ENCODE measurements at places on chromosomes 3 and 15.

DNA sequence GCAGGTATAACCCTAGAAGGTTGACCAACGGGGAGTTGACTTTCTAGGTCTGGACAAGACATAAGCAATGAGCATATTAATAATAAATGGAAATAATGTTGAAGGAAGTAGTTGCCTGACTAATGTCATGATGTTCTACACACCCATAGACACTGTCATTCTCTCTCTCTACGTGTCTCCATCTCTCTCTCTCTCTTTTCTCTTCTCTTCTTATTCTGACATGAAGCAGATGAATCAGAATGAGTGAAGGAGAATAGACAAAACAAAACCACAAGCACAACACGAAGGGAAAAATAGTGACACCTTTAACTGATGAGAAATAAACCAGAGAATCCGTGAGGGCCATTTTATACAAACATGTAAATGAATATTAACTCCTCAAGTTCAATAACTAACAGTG lies 26.7 kb upstream of the CCDC80 start:
- no peak for DNase-seq

DNA sequence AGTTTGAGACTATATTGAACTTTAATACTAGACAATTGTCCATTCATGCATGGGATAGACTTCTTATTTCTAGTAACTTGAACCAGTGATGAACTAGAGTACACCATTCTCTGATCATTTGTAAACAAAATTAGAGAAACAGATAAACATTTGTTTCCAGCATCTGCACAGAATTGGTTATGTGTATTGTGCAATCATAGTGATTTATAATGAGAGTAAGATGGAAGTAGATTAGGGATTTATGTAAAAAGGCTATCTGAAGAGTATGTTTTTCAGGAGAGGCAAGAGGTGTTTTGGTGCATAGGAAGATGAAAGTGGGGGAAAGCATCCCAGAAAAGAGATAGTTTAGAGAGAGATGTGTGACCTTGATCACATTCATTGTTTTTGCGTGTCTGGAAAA lies 695.0 kb downstream of the SQOR start:
- DNase-seq, result no peak

- DNase-seq, result no peak
Measured at GRCh38 chr3:3212781-3213440, 33.4 kb upstream of the CRBN start.

- DNase-seq, result peak; percentile 91
Measured at GRCh38 chr15:40274350-40275274, 8.3 kb downstream of the ANKRD63 start.

DNA sequence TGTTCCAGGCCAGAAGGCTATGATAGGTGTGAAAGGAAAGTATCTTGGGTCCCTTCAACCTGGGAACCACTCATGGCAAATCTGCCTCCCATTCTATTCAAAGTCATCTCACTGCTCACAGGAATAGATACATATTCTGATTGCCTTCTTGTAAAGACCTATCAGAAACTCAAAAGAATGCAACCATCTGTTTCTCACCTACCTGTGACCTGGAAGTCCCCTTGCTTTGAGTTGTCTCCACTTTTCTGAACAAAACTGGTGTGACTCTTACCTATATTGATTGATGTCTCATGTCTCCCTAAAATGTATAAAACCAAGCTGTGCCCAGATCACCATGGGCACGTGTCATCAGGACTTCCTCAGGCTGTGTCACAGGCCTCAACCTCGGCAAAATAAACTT lies 1149.3 kb downstream of the NSUN3 start:
- no peak for DNase-seq

DNA sequence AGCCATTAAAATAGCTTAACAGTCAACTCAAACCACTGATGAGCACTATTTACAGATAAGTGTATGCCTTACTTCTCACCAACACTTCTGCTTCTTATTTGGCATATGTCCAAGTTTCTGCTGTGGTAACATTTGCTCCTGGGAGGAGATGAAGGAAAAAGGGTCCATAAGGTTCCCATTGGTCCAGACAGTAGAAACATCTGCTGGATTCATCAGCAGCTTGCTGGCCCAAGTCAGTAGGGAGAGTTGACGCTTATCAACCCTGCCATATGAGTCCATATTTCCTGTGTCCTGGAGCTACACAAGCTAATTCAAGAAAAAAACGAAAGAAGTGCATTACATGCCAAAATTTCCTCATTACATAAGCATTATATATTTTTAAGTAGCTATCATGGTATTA lies 824.5 kb downstream of the CADM2 start:
- no peak for DNase-seq

Measured in GM03348 (cell line).